ENCODE measurements at places on chromosomes 16 and 17.

GRCh38 chr17:28334666-28335200 lies 539 bp downstream of the IFT20 start:
- DNase-seq, result peak; percentile 78

GRCh38 chr16:77169650-77170236 lies 21.2 kb upstream of the MON1B start:
- DNase-seq, result peak; percentile 61

- DNase-seq, result no peak
These were observed 29.3 kb downstream of the CFAP20 start for GRCh38 chr16:58099956-58100300.

DNA sequence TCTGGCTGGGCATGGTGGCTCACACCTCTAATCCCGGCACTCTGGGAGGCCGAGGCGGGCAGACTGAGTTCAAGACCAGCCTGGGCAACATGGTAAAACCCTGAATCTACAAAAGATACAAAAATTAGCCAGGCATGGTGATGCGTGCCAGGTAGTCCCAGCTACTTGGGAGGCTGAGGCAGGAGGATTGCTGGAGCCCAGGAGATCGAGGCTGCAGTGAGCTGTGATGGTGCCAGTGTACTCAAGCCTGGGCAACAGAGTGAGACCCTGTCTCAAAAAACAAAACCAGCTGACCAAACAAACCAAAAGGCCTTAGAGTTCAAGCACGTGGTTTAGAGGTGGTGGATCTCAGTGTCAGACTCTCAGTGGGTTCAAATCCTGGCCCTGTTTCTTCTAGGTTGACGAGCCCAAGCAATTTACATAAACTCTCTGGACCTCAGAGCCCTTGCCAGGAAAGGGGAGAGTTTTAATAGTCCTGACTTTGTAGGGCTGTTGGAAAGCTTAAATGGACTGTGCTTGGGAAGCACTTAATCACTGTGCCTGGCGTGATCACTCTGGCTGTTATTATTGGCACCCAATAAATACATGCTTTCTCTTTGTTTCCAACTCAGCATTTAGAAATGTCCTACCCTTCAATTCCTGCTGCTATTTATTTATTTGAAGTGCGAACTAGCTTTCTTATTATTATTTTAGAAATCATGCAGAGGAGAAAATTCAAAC lies 44.7 kb downstream of the ABCC1 start:
- peak; percentile 72 for DNase-seq

DNA sequence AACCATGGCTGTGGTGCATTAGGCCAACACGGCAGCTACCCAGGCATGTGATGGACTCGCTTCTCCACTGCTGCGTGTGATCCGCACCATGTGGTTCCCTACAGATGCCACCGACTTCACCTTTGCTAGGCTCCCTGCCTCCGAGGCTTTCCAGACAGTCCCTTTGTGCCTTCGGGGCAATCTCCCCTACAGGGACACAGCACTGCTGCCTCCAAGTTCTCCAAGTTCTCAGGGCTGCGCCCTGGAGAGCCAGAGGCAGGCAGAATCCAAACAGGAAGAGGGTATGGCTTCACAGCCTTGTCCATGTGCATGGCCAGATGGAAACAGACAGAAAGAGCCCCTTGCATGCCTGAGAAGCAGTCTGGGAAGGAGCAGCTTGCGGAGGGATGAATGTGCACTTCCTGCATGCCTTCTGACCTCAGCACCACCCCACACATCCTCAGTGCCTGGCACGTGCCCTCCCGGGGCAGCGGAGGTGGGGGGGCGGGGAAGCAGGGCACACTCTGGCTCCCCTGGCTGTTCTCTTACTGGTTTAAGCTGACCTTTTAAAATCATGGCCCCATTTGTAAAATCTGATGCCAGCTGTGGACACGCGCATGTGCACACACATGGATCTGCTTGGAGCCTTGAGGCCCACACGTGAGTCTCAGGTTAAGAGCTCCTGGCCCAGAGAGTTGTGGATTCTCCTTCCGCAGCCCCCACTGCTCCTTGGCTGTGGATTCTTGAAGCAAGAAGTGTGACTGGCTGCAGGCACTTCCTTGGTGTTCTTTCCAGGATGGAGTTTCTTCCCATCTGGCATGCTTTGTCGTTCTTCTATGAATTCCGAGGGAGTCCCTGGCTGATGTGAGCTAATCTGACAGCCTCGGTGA lies 55.3 kb upstream of the MTSS2 start:
- peak; percentile 57 for DNase-seq

GRCh38 chr16:55502801-55503366 lies 6.0 kb upstream of the LPCAT2 start:
- peak; percentile 92 for DNase-seq

DNA sequence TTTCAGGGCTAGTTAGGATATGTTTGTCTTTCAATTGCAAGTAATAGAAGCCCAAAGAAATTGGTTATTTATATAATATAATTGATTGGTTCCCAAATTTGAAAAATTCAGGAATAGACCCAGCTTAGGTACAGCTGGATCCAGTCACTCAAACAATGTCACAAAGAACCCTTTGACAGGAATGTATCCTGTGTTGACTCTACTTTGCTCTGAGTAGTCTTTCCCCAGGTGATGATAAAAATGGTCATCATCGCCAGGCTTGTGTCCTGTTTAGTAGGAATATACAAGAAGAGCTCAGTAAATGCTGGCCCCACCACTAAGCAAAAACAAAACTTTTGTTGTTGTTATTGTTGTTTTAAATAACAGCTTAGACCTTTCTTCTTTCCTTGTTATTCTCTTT lies 35.0 kb downstream of the MAPT start:
- DNase-seq, result no peak

DNA sequence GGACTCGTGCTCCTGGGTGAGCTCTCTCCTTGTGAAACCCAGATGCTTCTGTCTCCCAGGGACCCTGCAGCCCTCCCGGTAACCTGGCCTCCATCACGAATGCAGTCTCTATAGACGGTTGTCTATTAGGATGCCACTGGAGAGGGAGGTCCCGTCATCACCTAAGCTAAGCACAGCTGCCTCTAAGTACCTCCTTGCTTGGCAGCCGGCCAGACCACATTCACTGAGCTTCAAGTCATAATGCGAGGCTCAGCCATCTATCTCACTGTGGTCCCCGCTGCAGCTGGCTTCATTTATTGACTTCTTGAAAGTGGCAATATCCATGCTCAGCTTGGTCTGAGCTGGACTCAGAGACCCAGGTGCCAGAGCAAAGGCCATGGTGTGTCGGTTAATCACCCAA lies 74.5 kb upstream of the HSBP1 start:
- peak; percentile 12 for DNase-seq

DNA sequence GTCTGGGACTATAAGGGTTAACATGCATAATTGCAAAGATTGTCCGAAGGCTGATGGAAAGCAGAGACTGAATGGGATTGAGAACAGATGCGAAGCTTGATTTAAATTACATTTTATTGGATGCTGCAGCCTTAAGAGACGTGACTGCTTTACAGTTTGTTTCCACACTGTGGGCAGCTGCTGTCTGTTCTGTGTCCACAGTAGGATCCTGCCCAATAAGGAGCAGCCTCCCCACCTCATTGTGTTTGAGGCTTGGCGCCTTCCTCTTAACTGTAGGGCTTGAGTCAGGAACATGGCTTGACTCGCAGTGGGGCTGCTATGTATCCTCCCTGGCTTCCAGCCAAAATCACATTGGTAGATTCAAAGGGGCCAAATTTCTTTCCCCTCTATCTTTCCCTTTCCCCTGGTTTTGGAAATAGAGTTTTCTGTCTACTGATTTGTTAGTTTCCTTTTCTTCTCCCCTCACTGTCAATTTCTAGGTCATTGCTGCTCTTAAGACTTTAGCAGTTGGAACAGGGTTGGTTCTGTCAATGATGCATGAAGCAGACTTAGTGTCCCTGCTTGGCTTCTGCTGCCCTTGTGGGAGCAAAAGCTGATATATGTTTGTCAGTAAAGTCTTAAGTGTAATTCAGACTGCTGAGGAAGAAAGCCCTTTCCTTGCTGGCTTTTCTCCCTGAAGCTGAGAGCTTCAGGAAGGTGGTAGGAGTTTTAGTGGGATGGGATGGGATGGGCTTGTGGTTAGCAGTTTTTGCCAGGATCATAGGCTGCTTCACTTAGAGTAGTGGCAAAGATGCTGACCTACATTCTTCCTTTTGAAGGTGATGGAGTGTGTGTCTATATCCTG lies 5.0 kb upstream of the RARA start:
- peak; percentile 66 for DNase-seq

DNA sequence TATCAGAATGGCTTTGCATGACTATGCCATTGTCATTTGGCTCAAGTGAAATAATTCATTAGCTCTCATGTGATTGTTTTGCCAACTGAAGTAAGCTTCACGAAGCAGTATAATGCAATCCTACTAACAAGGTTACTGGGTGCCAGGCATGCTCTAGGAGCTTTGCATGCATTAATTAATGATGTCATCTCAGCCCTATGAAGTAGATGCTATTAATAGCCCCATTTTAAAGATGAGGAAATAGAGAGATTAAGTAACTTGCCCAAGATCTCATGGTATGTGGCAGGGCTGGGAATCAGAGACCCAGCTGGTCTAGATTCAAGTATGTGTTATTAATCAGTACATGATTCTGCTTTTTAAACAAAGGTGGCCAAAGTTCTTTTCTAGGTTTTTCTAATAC lies 14.1 kb downstream of the KRT39 start:
- DNase-seq, result peak; percentile 88

- DNase-seq, result no peak
These were observed 4.3 kb downstream of the LLGL1 start for GRCh38 chr17:18229771-18230170.

Measured in choroid plexus epithelial cell (primary cell).